ENCODE measurements at places on chromosomes 4 and X.

DNA sequence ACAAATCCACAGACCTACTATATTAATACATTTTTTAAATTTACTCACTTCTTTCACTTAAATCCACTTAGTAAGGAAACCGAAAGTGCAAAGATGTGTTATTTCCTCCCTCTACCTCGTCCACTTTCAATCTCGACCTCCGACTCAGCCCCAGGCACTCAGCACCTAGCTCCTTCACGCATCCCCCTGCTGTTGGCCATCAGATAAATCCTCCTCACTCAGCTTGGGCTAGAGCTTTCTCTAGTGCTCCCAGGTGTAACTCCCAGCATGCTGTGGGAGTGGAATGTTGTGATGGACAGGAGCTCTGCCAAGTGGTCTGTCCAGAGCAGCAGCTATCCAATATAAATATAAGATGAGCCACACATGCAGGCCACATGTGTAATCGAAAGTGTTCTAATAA, 26.7 kb upstream of the TEC start:
- DNase-seq = no peak

GRCh38 chr4:99151452-99151851, 7.4 kb upstream of the ADH4 start:
- no peak for DNase-seq

- no peak for DNase-seq
Observed at GRCh38 chrX:49147936-49148335, 14.6 kb upstream of the MAGIX start.

GRCh38 chr4:169583563-169583962, 28.8 kb downstream of the NEK1 start:
- no peak for DNase-seq

DNA sequence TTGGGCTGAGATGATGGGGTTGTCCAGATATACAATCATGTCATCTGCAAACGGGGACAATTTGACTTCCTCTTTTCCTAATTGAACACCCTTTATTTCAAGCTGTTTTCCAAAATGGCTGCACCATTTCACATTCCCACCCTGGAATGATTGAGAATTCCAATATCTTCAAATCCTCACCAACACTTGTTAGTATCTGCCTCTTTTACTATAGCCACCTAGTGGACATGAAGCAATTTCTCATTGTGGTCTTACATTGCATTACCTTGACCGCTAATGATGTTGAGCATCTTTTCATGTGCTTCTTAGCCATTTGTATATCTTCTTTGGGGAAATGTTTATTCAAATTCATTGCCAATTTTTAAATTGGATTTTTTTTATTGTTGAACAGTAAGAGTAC, 364.8 kb downstream of the SMARCA1 start:
- DNase-seq = no peak

DNA sequence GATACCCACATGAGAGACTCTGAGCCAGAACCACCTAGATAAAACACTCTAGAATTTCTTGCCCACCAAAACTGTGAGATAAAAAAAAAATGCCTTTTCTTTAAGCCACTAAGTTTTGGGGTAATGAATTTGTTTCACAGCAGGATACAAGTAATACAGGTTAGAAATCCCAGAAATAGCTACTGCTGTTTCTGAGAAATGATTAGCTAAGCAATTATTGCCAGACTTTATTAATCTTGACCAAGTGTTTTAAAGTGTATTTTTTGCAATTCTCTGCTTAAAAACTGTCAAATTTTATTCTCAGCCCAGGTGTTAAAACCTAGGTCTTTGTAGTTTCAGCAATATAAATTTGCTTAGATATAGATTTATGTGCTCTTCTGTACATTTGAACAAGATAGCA, 58.6 kb upstream of the CAPN6 start:
- no peak for DNase-seq

DNA sequence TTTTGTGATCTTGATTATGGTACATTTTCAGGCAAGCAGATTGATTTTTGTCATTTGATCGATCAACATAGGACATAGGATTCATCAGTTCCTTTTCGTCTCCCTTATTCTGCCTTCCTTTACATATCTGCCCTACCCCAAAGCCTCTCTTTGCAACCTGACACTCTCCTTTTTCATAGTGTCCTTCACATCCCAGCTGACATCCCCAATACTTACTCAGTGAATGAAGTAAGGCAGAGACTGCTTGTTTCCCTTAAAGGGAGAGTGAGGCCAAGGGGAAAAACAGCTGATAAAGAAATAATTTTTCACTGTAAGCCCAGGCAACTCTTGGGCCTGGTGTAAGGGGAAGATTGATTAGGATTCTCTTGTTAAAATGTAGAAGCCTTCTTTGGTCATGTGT, 69.8 kb downstream of the GBA3 start:
- DNase-seq = no peak

- no peak for DNase-seq
Observed at GRCh38 chr4:114257501-114257900, 278.1 kb upstream of the ARSJ start.

GRCh38 chr4:74624351-74625151, 169.8 kb downstream of the BTC start:
- DNase-seq = no peak

DNA sequence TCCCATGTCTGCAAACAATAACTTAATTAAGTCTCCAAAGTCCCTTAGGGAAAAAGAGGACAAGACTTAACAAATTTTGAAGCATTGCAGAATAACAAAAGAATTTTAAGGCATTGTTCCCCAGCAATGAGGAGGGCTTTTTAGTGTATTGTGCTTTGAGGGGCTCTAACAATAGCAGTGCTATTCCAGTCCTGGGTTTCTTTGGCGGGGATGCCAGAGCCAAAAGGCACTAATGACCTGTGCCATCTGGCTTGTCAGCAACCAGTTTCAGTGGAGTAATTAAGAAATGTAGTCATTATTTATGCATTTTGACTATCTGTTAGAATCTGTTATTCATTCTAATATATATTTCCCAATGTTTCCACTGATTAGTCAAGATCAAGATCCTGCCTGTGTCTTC, 575.4 kb downstream of the SPRY1 start:
- DNase-seq = no peak

- no peak for DNase-seq
Observed at GRCh38 chr4:185192059-185192458, 11.7 kb downstream of the CFAP97 start.

DNA sequence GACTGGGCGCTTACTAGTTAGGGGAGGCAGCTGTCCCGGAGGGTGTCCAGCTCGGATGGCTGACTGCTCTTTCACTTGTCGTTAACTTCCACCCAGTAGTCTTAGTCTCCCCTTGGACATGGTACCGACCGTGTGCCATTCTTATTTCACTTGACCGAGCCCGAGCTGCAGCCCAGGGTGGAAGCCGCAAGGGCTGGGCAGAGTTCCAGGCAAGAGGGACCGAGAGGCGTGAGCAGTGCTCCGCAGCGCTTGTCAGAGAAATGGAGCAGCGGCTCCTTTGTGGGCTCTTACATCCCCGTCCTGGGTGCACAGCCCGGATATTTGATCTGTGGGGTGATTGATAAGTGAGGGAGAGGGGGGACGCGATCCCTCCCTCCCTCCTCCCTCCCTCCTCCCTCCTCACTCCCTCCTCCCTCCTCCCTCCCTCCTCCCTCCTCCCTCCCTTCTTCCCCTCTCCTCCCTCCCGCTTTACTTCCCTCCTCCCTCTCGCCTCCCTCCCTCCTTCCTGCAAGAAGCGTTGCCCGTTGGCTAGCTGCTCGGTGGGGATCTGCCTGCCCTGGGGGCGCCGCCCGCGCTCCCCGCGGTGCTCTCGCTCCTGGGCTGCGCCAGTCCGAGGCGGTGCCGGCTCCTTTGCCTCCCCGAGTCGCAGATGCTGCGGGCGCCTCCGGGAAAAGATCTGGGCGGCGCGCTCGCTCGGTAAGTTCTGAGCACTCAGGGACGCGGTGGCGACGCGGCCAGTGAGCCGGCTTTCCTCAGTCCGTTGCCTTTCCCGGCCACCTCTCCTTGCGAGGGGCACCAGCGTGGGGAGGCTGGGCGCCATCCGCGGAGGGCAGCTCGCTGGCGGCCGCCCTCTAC, at the start of gene SLITRK2:
SLITRK2 (plus strand) TSS at position 499 of the 855 bp plus-strand sequence. CDS start 4,597 bp downstream, outside the sequence.
- DNase-seq = no peak

GRCh38 chr4:91577864-91578263, 725.9 kb upstream of the GRID2 start:
- no peak for DNase-seq
